Mucosa of descending colon (tissue), 3 donors: ENCODE measurements at places on chromosomes 13 and 19.

GRCh38 chr13:106078191-106078590 lies 457.3 kb downstream of the EFNB2 start:
- no peak for DNase-seq

- DNase-seq = no peak
Observed at GRCh38 chr19:41872384-41872774, 4.7 kb upstream of the CD79A start.

- DNase-seq = no peak
Observed at GRCh38 chr19:5091018-5091683, 122.2 kb downstream of the KDM4B start.

DNA sequence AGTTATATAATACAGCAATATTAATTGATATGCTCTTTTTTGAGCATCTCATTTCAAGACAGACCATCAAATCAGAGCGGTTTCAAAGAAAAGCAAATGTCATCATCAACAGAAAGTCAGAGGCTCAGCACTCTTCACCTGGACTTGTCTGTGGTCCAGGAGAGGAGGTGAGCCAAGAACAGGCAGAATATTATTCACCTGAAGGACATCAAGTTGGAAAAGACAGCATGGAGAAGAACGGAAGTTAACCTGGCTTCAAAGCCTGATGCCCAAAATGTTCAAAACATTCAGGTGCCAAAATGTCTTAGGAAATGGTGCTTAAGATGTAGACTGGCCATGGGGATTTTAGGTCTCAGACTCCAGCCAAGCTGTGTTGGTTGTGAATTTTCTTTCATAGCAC lies 40.7 kb downstream of the FGF14 start:
- no peak for DNase-seq

DNA sequence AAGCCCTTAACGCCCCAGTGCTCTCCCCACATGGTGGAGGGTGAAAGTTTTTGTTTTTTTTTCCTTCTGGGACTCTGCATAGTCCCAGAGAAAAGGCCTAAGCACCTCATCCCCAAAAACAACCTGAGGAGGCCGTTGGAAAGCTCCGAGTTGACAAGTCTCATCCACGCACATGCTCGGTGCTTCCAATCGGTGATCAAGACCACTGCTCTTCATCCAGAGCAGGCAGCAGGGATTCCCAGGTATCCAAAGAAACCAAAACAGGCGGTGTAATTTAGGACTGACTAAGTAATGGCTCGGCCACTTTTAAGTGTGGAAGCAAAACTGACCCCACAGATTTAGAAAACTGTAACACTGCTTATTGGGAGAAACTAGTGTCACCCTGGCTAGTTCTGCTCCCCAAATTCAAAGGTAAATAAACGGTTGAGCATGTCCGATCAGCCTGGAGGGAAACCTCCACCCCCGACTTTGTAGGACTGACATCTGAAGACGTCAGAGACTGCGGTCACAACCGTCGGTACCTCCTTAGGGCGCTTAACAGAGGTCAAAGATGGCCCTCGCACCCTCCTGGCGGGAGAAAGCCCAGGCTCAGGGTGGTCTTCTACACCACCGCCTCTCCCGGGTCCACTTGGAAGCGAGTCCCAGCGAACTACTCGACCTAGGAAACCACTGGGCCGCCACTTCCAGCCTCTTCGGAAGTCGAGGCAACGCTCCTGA lies 997 bp upstream of the ZNF446 start:
- no peak for DNase-seq

DNA sequence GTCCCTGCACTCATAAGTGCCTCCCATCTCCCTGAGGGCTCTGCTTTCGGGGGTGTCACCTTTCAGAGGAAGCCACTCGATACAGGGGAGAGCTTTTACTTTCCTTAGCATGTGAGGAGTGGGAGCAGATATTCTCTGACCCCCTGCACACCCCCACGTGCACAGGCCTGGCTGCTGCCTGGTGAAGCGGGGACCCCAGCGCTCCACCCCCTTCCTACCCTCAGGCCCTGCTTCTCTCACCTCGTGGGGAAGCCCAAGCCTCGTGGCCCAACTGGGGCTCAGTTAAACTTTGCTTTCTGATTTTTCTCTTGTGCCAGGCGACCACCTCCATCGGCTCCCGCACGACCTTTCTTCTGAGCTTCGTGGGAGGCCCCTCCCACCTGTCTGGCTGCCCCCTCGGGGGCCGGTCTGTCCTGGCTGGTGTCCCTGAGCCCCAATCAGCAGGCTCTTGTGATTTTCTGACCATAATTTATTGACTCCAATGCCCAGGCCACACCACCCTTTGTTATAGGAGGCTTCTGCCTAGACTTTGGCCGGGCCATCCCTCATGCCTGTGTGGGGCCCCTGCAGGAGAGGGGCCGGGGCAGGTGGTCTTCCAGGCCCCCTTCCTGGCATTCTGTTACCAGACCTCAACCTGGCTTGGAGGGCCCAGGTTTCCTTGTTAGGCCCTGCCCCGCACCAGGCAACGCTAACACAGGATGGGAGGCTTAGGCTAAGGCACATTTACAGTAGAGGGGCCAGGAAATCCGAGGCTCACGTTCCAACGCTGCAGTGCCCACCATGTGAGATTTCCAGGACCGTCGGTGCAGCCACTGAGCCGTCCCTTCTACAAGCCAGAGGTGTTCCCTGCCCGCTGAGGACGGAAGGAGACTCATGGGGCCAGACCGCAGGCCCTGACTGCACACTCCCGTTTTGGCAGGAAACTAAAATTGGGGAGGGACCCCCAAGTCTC lies 3.7 kb downstream of the TMED1 start:
- DNase-seq = no peak

DNA sequence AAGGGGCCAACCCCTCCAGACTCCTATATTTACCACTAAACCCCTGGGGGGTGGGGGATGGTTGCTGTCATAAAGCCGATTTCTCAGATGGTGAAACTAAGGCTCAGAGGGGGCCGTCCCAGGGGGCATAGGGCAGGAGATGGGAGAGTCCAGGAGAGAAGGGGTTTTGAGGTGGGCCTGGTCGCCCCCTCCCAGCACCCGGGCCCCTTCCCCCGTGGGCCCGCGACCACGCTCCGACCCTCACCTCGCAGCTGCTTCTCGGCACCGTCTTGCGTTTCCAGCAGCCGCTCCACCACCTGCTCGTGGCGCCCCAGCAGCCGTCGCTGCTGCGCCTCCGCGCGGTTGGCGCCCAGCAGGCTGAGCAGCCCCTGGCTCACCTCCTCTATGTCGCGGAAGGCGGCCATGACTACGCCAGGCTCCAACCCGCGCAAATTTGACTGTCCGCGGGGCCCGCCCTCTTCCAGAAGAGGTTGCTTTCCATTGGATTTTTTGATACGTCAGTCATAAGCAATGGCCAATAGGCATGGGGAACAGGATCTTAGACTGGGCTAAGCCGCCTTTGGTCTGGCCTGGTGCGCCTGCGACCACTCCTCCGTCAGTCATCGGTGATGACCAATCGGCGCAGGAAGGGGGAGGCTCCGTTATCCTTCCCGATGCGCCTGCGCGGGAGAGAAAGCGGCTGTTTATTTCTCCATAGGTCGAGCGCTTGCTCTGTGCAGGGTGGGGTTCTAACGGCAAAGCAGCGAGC lies at the start of gene SPC24:
Gene SPC24 (minus strand): TSS at position 410 of the 748 bp plus-strand sequence. CDS start 6 bp downstream, at position 404.
- DNase-seq = peak; percentile 97

DNA sequence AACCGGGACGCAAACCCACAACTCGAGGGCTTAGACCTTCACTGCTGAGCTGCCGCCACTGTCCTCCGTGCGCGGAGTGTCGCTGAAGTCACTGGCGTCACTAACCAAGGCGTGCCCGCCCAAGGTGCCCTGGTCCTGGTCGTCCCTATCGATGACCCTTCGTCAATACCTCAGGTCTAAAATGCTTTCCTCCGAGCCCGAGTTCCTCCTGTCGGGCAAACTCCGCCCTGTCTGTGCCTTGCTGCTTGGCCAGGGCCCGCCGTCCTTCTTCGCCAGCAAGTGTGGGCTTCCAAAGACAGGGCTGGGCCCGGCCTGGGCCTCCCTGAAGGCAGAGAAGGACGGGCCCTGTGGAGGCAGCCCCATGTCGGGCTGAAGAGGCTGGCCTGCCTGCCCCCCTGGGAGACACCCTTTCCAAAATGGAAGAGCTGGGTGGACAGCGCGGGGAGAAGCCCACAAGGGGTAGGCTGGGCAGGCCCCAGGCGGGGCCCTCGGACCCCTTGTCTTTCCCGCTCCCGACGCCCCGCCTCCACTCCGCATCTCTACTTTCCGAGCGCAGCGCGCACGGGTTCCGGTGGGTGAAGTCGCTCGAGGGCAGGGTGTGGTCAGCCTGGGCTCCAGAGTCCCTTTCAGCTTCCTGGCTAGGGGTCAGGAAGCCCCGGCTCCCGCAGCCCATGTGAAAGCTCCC lies 13.4 kb downstream of the RB1 start:
- no peak for DNase-seq

DNA sequence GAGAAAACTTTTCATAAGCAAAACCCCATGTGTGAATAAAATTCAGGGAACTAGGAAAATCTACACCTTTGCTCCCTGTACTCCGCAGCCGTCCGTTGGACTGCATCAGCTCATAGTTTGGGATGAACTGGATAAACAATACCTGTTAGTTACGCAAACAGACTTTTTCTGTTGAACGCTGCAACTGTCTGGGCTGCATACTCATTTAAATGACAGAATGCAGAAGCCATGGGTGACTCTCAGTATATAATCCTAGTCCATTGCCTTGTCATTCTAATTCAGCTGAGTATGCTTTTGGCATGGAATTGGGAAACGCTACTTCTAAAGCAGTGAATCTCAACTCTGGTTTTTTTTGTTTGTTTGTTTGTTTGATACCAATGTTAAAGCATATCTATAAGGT lies 151.6 kb downstream of the SLITRK1 start:
- DNase-seq = no peak

DNA sequence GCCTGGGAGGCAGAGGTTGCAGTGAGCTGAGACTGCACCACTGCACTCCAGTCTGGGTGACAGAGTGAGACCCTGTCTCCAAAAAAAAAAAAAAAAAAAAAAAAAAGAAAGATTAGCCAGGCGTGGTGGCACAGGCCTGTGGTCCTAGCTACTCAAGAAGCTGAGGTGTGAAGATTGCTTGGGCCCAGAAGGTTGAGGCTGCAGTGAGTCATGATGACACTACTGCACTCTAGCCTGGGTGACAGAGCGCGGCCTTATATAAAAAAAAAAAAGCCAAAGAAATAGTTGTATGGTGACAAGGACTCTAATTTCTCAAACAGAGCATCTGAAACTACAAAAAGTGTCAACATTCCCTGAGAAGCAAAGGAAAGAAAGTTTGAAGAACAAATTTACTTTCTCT lies 3.4 kb downstream of the PBX4 start:
- no peak for DNase-seq

- DNase-seq = peak; percentile 80
Observed at GRCh38 chr19:4083677-4084546, 17.2 kb upstream of the ZBTB7A start.

- no peak for DNase-seq
Observed at GRCh38 chr19:51359294-51359693, 6.9 kb downstream of the ETFB start.

DNA sequence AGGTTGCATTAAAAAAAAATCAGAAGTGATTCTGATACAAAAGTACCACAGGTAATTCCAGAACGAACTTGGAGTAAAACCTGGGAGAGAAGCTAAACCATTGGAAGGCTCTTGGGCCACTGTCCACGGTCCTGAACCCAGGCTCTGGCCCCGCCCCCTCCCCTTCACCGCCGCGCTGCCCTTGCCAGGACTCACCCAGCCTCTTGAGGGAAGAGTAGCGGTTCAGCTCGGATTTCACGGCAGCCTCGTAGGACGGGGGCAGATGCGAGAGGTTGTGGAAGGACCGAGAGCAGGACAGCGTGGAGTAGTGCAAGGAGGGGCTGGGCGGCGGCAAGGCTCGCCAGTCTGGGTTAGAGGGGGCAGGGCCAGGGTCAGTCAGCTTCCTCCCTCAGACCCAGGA lies 5.7 kb downstream of the SHISA7 start:
- DNase-seq = peak; percentile 74

DNA sequence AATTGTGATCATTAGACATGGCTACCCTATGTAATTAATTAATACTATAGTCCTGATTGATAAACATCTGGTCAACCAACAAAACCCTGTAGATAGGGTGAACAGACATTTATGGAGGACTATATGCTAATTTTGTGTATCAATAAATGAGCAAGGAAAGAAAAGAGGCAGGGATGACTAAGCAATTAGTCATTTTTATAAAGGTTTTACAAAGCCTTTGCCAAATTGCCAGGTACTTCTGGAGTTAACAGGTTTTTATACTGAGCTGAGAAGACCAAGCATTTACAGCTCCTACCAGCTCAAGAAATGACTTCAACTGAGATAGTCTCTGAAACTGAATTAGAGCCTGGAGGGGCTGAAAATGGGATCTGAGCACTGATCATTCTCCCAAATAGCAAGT lies 186.8 kb upstream of the PRR20A start:
- no peak for DNase-seq

GRCh38 chr13:99501848-99502301 lies 603 bp downstream of the TM9SF2 start:
- DNase-seq = peak; percentile 70

DNA sequence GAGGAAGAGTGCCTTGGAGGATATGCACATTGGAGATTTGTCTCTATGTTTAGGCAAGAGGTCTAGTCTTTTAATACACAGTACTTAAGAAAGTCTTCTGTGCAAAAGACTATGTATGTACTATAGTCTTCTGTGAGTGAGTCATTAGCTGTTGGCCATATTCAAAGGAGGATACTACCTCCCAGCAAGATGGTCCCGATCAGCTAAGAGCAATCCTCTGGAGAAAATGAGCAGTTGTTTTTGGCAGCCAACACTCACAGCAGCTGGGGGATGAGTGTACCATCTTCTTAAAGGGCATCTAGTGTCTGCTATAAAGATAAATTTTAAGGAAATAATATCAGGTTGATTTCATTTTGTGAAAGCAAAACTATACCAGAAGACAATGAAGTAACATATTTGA lies 487.8 kb downstream of the KCTD12 start:
- no peak for DNase-seq

DNA sequence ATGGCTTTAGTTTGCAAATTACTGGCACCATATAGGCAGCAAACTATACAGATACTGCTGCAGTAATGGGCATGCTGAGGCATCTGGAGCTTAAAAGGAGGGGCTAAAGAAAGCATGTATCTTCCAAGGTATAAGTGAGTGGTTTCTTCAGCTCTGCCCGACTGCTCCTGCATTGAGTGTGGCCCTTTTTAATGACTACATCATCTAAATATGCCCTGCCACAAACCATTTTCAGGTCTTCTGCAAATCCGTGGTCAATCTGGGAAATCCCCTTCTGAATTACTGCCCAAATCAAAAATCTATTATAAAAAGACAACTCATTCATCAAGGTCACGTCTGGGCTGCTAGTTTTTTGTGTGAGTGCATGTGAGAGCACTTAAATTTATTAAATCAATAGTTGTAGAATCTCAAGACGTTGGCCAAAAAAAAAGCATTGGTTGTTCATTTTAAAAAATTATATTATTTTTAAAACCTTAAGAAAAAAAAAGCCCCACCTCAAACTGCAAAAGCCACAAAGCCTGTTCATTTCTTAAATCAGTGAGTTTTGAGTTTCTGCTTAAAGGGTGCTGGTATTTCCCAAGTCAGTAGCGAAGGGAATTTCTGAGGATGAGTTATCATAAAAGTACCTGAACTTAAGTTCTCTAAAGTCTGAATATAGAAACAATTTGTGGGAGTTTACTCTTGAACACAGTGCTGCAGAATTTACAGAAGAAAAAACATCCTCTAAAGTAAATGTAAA lies 16.3 kb downstream of the LCP1 start:
- no peak for DNase-seq
